GM13976 (cell line): ENCODE measurements at places on chromosomes 11 and 22.

GRCh38 chr11:99069856-99070444 lies 49.2 kb downstream of the CNTN5 start:
- no peak for DNase-seq

GRCh38 chr11:104736502-104736901 lies 161.8 kb downstream of the CASP12 start:
- DNase-seq: no peak

DNA sequence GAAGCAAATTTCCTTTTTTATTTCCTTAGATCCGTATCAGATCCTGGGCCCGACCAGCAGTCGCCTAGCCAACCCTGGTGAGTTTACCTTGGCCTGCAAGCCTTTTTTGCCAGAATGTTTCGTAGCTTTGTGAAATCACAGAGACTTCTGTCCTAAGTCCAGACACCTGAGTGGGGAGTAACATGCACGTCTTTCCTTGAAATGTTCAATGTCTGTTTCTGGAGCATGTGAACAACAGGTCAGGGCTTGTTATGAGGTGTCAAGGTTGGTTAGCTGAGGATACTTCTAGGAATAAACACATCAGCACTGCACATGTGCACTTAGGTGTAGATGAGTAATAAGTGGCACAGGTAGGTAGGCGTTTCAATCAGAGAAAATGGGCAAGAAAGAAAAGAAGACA lies 58.0 kb downstream of the KCNJ1 start:
- no peak for DNase-seq

DNA sequence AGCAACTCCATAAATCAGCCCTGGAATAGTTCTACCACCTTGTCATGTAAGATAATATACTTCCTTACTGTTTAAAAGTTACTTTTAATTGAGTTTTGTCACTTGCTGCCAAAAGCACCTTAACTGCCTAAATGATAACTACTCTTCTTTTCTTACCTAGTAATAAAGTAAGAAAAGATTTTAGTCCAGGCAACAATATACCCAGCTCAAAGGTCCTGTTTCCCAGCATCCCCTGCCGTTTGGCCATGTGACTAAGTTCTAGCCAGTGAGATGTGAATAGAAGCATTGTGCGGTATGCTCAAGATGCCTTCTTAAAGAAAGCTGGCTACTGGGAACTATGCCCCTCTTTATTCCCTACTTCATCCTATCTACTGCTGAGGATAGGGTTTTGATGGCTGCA lies 39.4 kb upstream of the CCDC34 start:
- DNase-seq: no peak
